Effector CD8-positive, alpha-beta T cell (primary cell): ENCODE measurements at places on chromosomes 11 and 22.

- no peak for DNase-seq
Measured at GRCh38 chr22:37560608-37561211, 430 bp downstream of the CDC42EP1 start.

GRCh38 chr11:2441171-2441570, 3.1 kb downstream of the TRPM5 start:
- DNase-seq: no peak

DNA sequence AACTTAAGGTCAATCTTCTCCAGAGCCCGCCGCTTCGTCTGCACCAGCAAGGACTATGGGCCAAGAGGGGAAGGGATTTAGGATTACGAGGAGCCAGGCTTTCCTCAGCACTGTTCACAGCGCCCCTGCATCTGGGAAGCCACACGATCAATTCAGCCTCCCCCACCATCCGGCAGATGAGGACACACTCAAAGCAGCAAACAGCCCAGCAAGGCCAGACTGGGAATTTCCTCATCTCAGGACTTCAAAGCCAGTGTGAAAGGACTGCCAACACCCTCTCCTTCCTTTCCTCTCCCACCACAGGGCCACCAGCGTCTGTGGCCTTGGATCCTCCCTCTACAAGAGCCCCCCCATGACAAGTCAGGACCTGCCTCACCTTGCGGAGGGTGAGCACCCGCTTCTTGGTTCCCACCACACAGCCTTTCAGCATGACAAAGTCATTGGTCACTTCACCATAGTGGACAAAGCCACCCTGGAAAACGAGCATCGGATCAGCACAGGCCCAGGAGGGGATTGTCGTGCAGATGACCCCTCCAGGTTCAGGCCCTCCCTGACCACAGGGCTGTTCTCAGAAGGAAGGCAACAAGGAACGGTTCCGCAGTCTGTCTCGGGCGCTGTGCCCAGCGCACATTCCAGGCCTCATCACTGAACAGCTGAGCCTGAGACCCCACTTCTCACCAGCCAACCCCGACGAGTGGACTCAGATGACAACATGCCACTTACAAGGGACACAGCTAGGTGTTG, 6.0 kb downstream of the RPL3 start:
- DNase-seq: no peak

GRCh38 chr11:94766713-94767206, 1.4 kb upstream of the AMOTL1 start:
- no peak for DNase-seq

GRCh38 chr22:48871176-48871840, 956.4 kb downstream of the BRD1 start:
- DNase-seq: no peak
